ENCODE measurements at places on chromosomes 2 and 18.

- DNase-seq: no peak
Observed at GRCh38 chr2:178331474-178332432, 119.2 kb downstream of the PRKRA start.

GRCh38 chr2:30679426-30680088, 127.7 kb downstream of the CAPN13 start:
- DNase-seq: peak; percentile 58

DNA sequence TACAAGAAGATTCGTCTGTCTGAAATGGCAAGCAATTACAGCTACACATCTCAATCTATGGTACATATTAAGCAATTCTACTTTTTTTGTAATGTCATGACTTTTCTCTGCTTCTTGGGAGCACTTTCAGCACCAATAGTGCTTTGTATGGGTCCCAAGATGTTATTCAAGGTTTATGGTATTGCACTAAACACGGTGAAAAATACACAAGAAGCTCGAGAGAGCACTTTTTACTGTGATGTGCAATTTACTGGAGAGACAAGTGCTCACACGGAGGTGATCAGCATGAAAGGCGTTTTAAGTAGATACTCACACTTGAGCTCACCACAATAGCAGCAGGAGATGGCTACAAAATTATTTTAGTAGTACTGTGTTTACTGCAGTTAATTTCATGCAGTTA, 783.6 kb downstream of the CBLN2 start:
- DNase-seq: peak; percentile 79

- no peak for DNase-seq
Observed at GRCh38 chr18:49251451-49251850, 209.0 kb downstream of the DYM start.

DNA sequence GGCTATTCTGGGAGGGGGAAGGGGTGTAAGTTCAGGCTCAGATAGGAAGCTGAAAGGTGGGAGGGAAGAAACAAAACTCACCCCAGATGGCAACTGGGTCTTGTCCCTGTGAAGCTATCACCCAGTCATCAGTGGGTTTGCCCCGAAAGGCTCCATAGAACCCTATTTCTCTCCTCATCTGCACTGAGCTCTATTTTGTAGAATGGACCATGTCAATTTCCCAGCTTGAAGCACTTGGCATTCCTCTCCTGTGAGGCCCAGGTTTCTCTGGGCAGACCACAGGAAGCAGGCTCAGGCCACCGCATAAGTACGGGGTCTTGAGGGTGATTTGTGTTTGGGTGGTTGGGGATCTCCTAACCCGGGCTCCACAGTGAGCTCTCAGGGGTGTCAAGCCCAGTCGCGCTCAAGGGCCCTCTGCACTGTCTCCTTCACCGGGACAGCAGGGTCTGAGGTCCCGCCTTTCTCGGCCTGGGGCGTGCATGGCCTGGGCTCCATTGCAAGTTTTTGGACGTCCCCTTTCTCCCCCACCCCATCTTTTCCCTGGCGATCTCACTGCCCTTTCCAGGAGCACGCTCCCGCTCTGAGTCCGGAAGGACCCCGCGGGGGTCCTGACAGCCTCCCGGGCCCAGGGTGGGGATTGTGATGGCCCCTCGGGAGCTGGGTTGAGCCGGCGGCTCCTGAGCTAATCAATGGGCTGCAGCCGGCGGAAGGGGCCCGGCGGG, 27.3 kb upstream of the NOTO start:
- DNase-seq: no peak

GRCh38 chr2:233453111-233453915, 99.0 kb downstream of the DGKD start:
- no peak for DNase-seq

GRCh38 chr18:43398601-43399000, 121.3 kb upstream of the SYT4 start:
- no peak for DNase-seq

- DNase-seq: no peak
Observed at GRCh38 chr18:50186385-50186784, 8.6 kb downstream of the MYO5B start.

DNA sequence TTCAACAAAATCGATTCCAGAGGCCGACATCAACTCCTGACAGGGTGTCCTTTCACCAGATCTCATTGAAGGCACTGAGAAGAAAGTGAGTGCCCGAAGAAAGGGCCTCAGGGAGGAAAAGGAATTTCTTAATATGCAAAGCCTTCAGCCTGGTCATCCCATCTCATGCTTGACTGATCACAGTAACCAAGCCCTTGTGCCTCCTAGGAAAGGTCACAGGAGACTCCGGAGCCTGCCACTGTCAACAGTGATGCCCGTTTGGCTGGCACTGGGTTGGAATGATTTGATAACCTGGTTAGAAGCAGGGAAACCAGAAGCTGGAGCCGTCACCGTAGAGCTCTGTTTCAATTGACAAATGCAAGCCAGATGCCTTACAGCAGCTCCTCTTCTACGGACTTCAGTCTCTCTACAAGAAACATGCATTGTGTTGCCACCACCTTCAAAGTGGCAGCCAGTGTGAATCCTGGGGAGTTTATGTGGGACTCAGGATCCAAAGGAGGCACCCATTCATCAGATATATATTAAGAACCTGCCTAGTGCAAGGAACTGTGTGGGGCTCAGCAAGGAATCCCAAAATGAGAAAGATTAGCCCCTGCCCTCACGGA, 24.6 kb downstream of the COX7A2L start:
- no peak for DNase-seq

DNA sequence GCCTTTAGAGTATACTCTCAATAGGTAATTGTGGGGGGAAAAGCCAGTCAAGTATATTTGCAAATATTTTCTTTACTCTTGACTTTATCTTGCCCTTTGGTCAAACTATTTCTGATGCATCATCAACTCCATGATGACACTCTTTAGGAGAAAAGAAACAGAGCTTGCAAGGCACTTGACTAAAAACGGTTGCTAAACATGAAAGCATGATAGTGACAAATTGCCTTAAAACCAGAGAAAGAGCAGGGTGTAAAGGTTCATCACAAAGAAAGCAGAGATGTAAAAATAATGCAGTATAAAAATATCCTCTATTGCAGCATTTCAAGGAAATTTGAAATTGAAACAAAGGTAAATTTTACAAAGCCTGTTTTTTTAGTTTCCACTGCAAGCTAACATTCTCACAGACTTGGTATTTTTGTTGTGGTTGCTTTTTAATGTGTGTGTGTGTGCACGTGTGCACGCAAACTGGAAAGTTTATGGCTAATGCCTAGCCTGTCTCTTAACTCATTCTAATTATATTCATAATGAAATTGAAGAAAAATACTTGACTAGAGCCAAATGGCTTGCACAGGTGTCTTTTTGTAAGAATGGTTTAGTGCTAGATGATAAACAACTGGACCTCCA, 503.6 kb downstream of the ARHGAP15 start:
- DNase-seq: peak; percentile 36

DNA sequence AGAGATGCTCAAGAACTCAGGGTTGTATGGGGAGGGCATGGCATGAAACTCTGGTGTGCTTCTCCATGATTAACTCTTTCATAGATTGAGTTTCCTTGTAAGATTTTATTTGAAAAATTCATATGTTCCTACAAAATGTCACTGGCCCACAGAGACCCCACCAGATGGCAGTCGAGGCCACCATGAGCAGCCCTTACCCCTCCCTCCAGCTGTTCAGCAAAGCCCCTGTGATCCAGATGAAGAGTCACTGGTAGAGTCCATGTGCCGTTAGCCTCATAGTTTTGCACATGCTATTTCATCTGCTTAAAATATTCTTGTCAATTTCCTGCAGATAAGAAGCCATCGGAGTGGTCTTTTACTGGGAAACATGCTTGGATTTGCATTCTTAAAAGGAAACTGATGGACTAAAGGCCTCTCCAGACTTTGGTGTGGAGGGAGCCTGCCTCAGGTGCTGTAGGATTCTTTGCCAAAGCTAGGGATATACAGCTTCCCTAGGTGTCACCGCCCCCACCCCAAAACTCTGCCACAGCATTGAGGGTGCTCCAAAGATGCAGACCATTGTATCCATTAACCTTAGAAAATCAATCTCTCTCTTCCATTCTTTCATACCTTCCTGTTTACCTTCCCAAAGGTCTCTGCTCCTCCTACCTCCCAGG, 18.8 kb downstream of the ZNF385B start:
- peak; percentile 53 for DNase-seq

DNA sequence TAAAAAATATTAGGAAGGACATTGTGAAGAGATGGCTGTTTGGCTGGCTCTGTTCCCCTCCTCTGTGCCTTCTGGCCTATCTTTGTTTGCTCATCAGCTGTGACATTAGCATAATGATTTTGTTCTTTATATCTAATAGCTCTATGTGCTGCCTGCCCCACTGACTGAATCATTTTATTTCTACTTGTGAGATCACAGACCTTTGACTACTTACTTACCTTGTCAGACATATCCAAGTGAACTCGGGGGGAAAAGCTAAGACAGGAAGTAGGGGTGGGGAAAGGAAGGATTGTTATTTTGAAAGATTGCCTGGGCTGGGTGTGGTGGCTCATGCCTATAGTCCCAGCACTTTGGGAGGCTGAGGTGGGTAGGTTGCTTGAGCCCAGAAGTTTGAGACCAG, 104.2 kb downstream of the ASAP2 start:
- no peak for DNase-seq

DNA sequence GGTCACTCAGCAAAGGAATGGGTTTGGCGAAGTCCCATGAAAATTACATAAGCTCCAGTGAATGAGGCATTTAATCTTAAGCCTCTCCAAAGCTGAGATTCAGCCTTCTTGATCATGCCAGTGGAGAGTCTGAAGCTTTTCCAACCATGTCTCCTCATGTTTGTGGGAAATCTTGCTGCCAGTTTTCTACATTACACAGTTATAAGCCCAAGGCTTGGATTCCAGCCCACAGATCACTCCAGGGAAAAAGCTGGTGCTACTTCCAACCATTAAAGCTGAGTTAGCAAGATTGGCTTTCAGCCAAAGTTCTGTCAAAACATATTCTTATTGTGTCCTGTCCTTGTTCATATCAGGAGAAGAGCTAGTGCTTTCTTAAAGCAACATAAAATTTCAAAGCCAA, 293.8 kb downstream of the LRRTM4 start:
- DNase-seq: no peak

DNA sequence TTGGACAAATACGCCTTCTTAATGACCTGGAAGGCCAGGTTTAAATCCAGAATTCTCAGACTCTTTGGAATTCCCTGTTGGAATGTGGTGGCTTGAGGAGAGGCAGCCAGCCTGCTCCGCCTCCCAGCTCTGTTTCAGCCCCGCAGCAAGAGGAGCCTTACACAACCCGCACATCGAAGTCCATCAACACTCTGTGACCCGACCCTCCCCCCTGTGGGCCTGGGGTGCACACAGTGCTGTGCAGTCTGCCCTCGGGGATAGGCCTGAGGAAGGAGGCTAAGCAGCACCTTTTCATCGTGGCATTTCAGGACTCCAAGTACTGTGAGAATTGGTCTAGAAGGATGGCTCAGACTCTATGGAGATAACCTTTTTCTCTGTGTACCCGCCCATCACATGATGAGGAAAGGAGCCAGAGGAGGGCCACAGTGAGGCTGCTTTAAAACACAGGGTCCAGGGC, 73.7 kb downstream of the GREB1L start:
- DNase-seq: no peak

DNA sequence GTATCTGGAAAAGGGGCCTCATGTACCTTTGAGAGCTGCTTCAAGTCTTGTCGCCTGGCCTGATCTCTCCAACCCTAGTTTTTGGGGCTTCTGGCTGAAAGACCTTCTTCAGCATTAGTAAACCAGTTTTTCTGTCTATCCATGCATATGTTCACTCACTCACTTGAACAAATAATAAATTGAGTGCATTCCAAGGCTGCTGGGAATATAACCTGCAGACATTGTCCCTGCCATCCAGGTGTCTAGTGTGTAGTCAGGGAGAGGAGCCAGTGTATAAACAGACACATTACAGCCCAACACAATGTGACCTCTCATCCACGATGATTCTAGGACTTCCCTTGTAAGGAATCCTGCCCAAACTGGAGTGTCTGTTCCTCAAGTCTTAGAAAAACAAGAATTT, 262.1 kb downstream of the PRKCE start:
- no peak for DNase-seq

DNA sequence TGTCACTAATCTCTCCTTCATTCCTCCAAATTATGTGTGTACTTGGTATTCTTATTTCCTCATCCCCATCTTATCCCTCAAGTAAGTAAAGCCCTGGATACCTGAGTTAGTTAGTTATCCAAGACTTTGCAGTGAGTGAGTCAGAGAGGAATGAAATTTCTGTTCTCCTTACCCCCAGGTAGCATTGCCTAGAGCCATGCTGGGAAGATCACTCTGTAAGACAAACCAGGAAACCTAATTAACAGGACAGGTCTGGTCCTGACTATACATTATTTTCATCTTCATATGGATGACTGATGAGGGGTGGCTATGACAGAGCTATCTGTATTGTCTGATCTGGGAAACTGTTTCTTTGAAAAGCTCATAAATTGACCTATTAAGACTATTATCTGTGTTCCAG, 55.0 kb upstream of the ITGA6 start:
- DNase-seq: peak; percentile 42

Measured in NCI-H748 treated with DMSO at 0.1 percent for 48 hours (cell line).